WTC11 (cell line): ENCODE measurements at places on chromosomes 5 and 9. TPM values are rescaled to one million over a fixed set of nuclear protein-coding genes. Genes with fewer than 3 reads are reported as not detected.

Gene PLAA
- total RNA-seq, result 48.8 to 56.1 TPM (median 50.5 TPM) in 3 replicates

Gene PLAC8L1
- 0.30 to 0.77 TPM (median 0.55 TPM) in 3 replicates for total RNA-seq

Gene OR1Q1
- total RNA-seq, result not detected in 3 replicates

Gene SLC46A2
- 0.07 TPM in 1 of 3 replicates, not detected in the others for total RNA-seq

Gene WDR55
- total RNA-seq, result 22.1 to 25.3 TPM (median 23.5 TPM) in 3 replicates

GRCh38 chr9:38685535-38685934 lies 34.4 kb downstream of the FAM240B start:
- no peak for DNase-seq
- H3K4me1 ChIP-seq, result peaks cover 88% of the 10 kb centered on the region
- no peak overlapping the region for H3K4me3 ChIP-seq
- no peaks in the 10 kb centered on the region for H3K36me3 ChIP-seq
- peak overlapping the region; percentile 87 for H3K27ac ChIP-seq

DNA sequence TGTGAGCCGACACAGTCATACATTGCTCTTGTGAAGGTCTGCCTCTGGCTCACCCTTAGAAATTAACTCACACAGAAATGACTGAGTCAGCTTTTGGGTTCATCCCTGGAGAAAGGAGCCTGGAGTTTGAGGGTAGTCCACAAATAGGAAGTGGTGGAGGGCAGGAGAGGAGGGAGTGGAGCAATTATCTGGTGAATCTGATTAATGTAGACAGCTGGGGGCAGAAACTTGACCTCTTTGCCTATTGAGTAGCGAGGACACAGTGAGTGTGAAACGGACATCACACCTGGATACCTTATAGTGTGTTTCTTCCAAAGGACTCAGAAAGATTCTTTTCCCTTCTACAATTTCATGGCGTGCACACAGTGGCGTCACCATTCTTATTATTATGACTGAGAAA lies 48.5 kb upstream of the MSX2 start:
- DNase-seq, result no peak
- H3K36me3 ChIP-seq, result no peaks in the 10 kb centered on the region
- no peak overlapping the region for H3K27ac ChIP-seq
- no peak overlapping the region for H3K4me3 ChIP-seq
- H3K27me3 ChIP-seq, result no peaks in the 10 kb centered on the region

GRCh38 chr5:78798673-78799029 lies 150.1 kb upstream of the LHFPL2 start:
- H3K36me3 ChIP-seq, result peaks cover 14% of the 10 kb centered on the region
- H3K27ac ChIP-seq, result no peak overlapping the region
- no peak for DNase-seq
- peaks cover 10% of the 10 kb centered on the region for H3K4me1 ChIP-seq

DNA sequence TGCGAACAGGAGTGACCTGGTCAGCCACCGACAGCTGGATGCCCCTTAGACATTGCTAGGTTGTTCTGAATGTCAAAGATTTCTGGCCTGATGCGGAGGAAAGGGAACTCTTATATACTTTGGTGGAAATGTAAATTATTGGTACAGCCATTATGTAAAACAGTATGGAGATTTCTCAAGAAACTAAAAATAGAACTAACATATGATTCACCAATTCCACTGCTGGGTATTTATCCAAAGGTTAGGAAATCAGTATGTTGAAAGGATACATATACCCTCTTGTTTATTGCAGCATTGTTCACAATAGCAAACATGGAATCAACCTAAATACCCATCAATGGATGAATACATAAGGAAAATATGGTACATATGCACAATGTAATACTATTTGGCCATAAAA lies 31.8 kb downstream of the DMRT3 start:
- H3K27me3 ChIP-seq, result peaks cover 20% of the 10 kb centered on the region
- DNase-seq, result no peak
- H3K4me3 ChIP-seq, result no peak overlapping the region
- H3K4me1 ChIP-seq, result peaks cover 15% of the 10 kb centered on the region
- no peak overlapping the region for H3K27ac ChIP-seq
- H3K36me3 ChIP-seq, result no peaks in the 10 kb centered on the region

GRCh38 chr9:99405359-99405758 lies 183.3 kb downstream of the SEC61B start:
- H3K27ac ChIP-seq, result no peak overlapping the region
- peaks cover 10% of the 10 kb centered on the region for H3K4me1 ChIP-seq
- H3K27me3 ChIP-seq, result no peaks in the 10 kb centered on the region; the same call in 1 of the 2 replicates
- no peak overlapping the region for H3K4me3 ChIP-seq

GRCh38 chr5:25909163-25909562 lies 1129.2 kb downstream of the CDH9 start:
- H3K4me3 ChIP-seq, result no peak overlapping the region
- no peak overlapping the region for H3K27ac ChIP-seq
- peaks cover 3% of the 10 kb centered on the region; the same call in 1 of the 2 replicates for H3K27me3 ChIP-seq
- no peaks in the 10 kb centered on the region for H3K4me1 ChIP-seq
- H3K36me3 ChIP-seq, result peaks cover 7% of the 10 kb centered on the region

DNA sequence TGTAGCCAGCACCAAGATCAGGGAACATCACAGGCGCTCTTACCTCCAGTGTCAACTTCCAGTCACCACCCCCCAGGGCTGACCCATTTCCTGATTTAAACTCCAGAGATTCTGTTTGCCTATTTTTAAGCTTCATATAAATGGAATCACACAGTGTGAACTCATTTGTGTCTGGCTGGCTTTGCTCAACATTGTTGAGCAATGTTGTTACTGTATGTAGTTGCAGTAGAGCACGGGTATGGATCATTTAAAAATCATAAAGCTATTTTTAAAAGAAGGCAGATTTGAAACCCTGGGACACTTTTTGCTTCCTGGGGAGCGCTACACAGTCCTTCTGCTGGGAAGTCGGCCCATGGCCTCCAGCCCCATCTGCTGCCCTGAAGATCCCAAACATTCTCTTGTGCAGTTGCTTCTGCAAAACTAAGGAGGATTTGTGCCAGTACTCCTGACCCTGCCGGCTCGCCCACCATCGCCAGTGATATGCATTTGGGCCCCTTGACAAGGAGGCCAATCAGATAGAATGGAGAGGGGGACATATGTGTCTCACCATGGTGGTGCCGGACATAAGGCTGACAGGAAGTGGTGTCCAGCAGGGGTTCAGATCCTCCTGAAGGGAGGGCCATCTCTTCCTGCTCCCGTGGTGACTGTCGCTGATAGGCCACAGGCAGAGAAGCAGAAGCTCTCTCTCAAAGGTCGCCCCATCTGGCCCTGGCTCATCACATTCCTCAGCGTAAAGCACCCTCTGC lies 13.3 kb downstream of the DCANP1 start:
- peaks cover 9% of the 10 kb centered on the region for H3K4me1 ChIP-seq
- no peak overlapping the region for H3K27ac ChIP-seq

DNA sequence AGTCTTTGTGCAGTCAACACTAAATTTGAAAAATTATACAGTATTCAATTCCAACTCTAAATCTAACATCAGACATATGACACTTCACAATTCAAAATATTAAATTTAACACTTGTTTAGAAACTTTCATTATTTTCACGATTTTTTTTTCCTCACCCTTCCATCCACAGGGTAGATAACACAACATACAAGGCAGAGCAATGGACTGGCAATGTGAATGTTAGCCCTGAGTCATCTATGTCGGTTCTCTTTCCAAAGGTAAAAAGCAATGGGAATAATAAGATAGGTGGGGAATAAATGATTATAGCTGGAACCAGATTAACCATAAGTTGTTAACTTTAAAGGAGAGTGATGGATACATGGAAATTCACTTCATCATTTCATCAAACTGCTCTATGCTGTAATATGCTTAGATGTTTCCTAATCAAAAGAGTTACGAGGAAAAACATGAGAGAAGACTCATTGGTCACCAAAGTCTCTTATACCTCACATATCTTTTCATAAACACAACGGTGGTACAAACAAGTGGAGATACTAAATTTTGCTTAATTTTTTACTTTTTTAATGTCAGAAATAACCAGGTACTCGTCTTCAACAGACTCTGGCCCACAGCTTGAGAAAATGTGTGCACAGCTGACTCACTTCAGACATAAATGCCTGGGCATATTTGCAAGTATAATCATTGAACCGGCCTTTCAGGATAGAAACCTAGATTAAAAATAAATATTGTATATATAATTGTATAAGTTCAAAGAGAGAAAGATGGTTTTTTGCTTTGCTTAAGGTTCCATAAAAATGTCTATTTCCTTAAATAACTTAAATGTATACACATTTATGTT lies 23.0 kb downstream of the RFX3 start:
- 0 out of 2 replicates have a peak overlapping the region, but pooled peaks have one; percentile 2 for H3K27ac ChIP-seq
- no peaks in the 10 kb centered on the region for H3K36me3 ChIP-seq
- DNase-seq, result no peak
